Type B pancreatic cell (in vitro differentiated cells): ENCODE measurements at places on chromosomes 4 and X. TPM values are rescaled to one million over a fixed set of nuclear protein-coding genes. Genes with fewer than 3 reads are reported as not detected.

DNA sequence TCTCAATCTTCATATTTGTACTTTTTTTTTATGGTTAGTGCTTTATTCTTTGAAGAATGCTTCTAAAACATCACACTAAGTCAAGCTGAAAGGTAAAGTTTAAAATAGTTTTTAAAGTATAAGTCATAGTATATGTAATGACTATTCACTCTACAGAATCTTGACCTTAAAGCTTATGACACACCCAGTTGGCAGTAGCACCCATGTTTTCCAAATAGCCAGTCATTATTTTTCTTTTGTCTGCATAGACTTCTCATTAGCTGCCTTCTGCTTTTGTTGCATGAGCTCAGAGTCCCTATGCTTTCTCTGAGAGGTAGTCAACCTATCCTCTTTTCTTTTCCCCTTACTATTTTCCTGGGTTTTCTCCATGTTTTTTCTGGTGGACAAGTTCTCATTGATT lies 231.5 kb downstream of the PCDH18 start:
- DNase-seq, result no peak

GRCh38 chrX:39502486-39502885 lies 595.3 kb downstream of the BCOR start:
- DNase-seq, result no peak

DNA sequence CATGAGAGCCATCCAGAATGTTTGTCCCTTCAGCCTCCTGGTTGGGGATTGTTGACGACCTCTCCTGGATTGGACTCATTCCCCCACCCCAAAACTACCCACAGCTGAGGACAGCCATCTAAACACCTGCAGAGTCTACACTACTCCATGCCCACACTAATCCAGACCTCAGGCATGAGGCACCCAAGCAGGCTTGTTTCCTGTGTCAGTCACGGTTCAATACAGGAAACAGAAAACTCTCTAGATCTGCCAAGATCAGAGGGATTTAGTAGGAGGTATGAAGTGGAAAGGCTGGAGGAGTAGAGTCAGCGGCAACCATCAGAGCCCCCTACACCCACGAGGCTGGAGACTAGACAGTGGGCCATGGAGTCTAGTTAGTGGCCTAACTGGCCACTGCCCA lies 37.7 kb downstream of the HAND2 start:
- DNase-seq, result no peak

GRCh38 chrX:23726191-23726590 lies 16.9 kb downstream of the ACOT9 start:
- no peak for DNase-seq

- no peak for DNase-seq
These were observed 20.2 kb upstream of the CHRNA9 start for GRCh38 chr4:40314951-40315350.

The PRRG3 gene
- 0.43 and 2.6 TPM in 2 replicates for total RNA-seq

DNA sequence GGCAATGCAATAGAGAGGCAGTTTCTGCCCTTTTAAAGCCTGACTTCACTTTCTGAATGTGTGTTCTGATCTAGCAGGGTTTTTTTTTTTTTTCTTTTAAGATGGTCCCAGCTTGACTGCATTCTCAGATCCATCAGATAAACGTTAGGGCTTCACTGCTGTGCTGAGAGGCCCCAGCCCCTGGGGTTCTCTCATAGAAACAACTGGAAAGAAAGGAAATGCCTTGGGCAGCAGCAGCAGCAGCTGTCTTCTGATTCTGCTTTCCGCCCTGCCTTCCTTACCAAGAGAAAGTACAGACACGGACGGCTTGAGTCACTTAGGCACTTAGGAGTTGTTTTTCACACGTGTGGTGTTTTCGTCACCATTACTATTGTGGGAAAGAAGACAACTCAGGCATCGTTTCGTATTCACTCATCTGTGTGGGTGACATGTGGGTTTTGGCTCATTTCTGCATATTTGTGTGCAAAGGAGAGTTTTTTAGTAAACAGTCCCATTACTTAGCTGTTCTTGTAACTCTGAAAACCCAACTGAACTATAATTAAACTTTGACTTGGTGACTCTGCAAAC lies 172.0 kb downstream of the PTTG2 start:
- DNase-seq, result no peak

DNA sequence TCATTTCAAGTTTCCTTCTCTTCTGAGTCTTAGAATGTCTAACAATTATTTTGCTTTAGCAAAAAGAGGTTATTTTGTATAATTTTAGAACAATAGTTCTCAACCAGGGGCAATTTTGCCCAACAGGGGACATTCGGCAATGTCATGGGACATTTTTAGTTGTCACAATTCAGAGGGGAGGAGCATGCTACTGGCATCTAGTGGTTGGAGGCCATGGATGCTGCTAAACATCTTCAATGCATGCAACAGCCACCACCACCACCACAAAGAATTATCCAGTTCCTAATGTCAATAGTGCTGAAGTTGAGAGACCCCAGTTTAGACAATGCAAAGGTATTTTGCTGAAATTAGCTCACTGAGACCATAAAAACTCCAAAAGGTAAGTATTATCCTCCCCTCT lies 122.5 kb downstream of the ARHGAP6 start:
- DNase-seq, result no peak

GRCh38 chr4:121146530-121146929 lies 17.6 kb downstream of the TNIP3 start:
- DNase-seq, result no peak

The TMPRSS11B gene
- 1.0 and 3.1 TPM in 2 replicates for total RNA-seq

GRCh38 chrX:129043138-129043537 lies 480.2 kb downstream of the SMARCA1 start:
- no peak for DNase-seq

DNA sequence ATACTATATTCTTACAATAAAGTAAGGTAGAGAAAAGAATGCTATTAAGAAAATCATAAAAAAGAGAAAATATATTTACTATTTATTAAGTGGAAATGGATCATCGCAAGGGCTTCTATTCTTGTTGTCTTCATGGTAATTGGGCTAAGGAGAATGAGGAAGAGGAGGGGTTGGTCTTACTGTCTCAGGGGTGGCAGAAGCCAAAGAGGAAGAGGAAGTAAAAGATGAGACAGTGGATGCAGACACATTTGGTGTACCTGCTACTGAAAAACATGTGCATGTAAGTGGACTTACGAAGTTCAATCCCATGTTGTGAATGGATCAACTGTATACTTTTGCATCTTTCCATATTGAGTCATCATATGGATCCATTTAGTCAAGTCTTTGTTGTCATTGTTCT lies 1502.1 kb upstream of the ADGRL3 start:
- no peak for DNase-seq
